CD8-positive, alpha-beta memory T cell (primary cell): ENCODE measurements at places on chromosomes 7 and 10.
A peak's percentile ranks its signal among the peaks of the same experiment; 100 is the strongest.

DNA sequence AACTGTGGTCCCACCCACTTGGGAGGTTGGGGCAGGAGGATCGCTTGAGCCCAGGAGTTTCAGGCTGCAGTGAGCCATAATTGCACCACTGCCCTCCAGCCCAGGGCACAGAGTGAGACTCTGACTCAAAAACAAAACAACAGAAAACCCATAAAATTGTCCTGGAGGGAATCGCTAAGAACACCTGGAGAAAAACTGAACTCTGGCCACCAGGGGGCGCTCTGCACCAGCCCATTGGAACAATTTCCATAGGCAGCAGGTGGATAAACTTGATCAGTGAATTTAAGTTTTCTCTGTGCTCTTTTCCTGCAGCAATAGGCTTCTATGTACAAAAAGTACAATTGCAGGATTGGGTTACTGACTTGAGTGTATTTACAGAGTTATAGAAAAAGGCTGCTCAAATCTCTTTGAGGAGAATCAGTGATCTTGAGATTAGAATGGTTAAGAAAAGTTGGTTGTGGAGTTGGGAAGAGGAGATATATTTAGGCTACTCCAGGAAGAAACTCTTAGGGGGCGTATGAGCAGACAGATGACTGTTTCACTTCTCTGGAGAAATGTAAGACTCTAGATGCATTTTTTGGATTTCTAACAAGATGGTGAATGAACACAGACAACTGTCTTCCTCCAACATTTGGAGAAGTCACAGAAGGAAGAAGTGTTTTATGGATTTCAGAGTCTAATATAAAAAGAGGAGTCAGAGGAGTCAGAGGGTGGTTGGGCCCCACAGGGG, 274.9 kb upstream of the GALNT17 start:
- DNase-seq = peak; percentile 36

DNA sequence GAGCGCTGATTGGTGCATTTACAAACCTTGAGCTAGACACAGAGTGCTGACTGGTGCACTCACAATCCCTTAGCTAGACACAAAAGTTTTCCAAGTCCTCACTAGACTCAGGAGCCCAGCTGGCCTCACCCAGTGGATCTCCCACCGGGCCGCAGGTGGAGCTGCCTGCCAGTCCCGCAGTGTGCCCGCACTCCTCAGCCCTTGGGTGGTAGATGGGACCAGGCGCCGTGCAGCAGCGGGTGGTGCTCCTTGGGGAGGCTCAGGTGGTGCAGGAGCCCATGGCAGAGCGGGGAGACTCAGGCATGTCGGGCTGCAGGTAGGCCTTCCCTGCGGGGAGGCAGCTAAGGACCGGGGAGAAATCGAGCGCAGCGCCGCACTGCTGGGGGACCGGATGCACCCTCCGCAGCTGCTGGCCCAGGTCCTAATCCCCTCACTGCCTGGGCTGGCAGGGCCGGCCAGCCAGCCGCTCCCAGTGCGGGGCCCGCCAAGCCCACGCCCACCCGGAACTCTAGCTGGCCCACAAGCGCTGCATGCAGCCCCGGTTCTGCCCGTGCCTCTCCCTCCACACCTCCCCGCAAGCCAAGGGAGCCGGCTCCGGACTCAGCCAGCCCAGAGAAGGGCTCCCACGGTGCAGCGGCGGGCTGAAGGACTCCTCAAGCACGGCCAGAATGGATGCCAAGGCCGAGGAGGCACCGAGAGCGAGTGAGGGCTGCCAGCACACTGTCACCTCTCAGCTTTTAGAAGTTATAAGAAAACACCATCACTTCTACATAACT, 128.9 kb downstream of the ZNF438 start:
- no peak for DNase-seq

DNA sequence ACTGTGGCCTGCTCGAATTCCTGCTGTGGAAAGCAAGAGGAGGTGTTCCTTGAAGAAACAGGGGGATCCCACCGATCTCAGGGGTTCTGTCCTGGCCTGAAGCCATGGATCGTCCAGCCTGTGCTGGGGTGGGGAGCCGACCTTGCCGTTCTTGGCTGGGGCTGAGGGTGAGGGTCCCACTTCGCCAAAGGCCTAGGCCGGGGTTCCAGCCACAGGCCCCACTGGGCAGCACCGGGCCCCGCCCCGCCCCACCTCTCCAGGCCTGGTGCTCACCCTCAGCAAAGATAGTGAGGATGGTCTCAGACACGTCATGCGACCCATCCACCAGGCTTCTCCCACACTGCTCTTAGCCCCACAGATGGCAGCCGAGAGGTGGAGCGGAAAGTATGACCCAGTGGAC, 51.4 kb upstream of the ZNF716 start:
- no peak for DNase-seq

GRCh38 chr7:46386428-46387399, 465.6 kb upstream of the IGFBP3 start:
- no peak for DNase-seq

DNA sequence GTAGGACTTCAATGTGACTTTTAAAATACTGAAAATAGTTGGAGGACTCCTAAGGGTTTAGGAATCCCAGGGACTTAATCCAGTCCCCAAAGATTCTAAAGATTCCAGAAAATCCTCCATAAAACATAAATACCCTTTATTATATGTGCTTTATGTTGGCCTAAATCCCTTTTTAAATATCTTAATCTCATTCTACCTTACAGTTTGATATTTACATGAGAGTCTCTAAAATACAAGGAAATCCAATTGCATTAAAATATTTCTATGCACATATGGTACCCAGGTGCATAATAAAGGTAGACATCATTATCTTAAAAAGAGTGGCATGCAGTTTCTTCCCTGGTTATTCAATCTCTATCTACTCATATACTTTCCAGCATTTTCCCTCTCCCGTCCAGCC, 51.8 kb downstream of the BPGM start:
- no peak for DNase-seq

DNA sequence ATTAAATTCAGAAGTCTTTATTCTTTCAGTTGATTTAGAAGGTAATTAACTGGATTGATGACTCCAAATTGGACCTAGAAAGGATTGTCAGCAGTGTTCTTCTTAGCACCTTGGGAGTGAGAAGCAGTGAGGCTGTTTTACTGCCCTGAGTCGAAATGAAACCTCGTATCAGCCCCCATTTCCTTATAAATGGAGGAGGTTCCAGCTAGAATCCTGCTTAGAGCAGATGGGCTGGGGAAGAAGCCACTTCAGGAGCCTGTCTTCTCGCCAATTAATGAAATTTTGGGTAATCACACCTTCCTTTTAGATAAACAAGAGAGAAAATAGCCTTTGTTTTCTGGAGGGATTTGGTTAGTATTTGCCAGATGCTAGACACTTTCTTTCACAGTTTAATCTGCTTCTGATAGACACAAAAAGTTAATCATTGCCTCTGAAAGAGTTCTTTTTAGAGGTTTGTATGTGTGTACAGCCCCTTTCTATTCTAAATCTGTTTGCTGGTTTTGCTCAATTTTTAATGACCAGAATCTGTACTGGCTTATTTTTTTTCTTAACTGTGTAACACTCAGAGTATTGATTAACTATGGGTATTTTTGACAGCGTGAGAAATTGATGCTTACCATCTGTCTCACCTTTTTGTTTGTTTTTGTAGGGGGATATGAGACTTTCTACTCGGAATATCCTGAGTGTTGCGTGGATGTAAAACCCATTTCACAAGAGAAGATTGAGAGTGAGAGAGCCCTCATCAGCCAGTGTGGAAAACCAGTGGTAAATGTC, 4.6 kb downstream of the DUSP5 start:
- no peak for DNase-seq

GRCh38 chr7:33582104-33582503, 323.2 kb upstream of the BMPER start:
- DNase-seq = no peak

DNA sequence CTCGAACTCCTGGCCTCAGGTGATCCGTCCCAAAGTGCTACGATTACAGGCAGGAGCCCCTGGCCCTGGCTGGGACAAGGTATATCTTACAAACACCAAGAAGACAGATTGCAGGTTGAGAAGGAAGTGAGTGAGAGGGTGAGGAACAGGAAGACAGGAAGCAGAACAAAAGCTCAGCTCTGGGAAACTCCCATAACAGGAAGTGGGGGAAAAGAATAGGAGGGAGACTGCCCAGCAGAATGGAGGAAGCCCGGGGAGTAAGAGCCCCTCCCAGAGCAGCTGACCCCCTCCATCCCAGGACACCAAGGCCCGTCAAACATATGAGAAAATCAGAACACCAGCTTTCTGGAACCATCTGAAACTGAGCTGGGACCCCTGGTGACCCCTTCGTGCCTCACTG, 2.9 kb downstream of the TECPR1 start:
- no peak for DNase-seq

DNA sequence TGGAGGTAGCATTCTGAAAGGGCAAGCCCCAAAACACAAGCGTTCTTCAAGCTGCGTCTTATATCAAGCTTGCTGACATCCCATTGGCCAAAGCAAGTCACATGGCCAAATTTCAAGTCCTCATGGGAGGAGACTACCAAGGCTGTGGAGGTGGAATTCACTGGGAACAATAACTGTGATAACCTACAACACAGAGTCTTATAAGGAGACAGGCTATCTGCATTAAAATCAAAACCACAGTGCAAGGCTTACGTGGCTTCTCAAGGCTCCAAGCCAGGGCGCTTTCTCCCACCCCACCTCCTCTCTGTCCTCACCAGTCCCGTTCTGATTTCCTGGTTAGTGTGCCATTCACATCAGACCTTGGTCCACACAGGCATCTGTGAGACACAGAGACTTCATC, 39.4 kb downstream of the ADRB1 start:
- peak; percentile 13 for DNase-seq

GRCh38 chr10:117666166-117666565, 123.6 kb downstream of the EMX2 start:
- DNase-seq = no peak

GRCh38 chr10:49311555-49312236, 12.7 kb downstream of the C10orf71 start:
- no peak for DNase-seq

GRCh38 chr10:86775056-86775869, 18.8 kb downstream of the BMPR1A start:
- DNase-seq = no peak

- no peak for DNase-seq
Measured at GRCh38 chr7:27546610-27547009, 116.1 kb downstream of the HIBADH start.

DNA sequence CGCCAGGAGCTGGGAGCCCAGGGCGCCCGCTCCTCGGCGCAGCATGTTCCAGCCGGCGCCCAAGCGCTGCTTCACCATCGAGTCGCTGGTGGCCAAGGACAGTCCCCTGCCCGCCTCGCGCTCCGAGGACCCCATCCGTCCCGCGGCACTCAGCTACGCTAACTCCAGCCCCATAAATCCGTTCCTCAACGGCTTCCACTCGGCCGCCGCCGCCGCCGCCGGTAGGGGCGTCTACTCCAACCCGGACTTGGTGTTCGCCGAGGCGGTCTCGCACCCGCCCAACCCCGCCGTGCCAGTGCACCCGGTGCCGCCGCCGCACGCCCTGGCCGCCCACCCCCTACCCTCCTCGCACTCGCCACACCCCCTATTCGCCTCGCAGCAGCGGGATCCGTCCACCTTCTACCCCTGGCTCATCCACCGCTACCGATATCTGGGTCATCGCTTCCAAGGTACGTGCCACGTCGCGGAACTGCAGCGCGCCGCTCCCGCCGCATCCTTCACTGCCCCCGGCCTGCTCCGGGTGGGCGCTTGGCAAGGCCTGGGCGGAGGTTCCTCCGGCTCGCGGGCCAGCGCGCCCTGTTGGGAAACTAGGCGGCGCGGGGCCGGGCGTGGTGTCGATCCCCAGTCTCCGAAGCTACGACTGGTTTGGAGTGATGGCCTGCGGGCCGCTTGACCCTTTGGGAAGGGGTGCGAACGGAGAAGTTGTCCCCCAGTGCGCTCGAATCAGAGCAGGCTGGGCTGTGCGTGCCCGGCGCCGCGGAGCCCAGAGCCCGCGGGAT, 868 bp downstream of the EMX2 start:
- no peak for DNase-seq

GRCh38 chr10:17607603-17608332, 9.4 kb downstream of the HACD1 start:
- DNase-seq = no peak

DNA sequence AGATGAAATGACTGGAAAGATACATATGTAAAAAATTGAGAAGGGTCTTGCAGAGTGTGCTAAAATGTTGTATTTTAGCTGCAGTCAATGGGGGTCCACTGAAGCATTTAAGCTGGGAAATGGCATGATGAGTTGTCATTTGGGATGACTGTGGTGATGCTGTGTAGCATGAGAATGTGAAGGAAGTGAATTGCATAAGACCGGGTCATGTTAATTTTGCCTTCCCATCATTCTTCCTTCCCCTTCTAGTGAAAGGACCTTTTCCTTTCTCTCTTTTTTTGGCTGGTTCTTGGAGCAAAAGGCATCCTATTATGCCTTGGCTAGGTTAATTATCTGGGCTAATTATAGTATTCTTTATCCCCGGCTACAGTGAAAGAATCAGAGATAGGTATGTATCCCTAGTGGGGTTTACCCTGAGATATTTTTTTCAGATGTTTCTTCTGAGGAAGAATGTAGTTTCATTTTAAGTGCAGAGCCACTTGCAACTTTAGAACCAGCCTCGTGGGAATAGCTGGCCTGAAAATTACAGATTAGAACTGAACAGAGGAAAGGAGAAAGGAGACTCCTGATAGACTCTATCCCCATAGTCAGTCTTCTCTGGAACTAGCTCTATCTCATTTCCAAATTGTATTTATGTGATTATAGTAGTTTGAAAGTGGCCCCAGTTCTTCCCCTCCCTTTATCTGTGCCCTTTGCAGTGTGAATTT, 93.6 kb downstream of the HGF start:
- DNase-seq = no peak

- peak; percentile 67 for DNase-seq
Measured at GRCh38 chr10:97701438-97702069, 12.0 kb upstream of the MARVELD1 start.
